RWPE1 (cell line): ENCODE measurements at places on chromosomes 12 and 14.

GRCh38 chr12:25438638-25439037 is 114.4 kb downstream of the LMNTD1 start:
- DNase-seq, result no peak

DNA sequence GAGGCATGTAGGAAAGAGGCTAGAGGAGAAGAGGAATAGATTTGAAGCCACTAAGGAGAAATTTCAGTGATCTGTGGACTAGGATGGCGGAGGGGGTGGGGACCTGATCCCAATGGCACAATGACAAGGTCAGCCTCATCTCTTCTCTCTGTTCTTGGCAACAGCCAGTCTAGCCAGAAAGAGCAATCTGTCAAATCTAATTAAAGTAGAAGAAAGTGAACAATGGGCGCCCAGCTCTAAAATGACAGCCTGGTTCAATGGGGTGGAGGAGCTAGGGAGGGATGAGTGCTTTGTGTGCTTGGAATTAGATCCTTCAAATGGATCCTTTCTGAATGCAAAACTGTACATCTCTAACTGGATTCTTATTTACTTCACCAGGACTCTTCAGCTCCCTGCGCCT is 37.2 kb upstream of the TUBA1C start:
- no peak for DNase-seq

GRCh38 chr14:105879867-105880561 is 353.6 kb downstream of the TMEM121 start:
- DNase-seq, result no peak

GRCh38 chr14:85554106-85554505 is 24.2 kb downstream of the FLRT2 start:
- no peak for DNase-seq

DNA sequence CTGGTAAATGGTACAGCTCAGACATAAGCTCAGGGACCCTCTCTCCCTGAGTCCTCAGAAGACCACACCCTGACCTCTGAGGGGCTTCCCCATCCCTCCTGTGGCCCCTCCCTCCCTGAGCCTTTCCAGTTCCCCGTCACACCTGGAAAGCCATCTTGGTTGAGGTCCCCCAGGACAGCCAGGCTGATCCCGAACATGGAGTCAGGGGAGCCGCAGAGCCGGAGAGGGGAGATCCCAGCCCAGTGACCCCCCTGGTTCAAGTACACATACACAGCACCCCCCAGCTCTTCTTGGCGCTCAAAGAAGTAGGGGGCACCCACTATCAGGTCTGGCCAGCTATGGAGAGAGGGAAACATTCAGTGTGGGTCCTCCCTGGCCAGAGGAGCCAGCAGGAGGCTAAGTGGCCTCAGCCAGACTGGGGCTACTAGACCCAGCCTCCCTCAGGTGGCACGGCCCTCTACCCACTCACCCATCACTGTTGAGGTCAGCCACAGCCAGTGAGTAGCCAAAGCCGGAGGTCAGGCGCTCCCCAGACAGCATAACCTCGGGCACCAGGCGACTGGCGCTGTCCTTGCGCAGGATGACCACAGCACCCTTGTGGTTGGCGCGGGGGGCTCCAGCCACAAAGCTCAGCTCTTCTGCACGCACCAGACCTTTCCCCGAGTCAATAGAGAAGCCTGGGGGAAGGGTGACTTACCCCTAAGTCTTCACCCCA is 9.3 kb downstream of the ITGA7 start:
- DNase-seq, result no peak

DNA sequence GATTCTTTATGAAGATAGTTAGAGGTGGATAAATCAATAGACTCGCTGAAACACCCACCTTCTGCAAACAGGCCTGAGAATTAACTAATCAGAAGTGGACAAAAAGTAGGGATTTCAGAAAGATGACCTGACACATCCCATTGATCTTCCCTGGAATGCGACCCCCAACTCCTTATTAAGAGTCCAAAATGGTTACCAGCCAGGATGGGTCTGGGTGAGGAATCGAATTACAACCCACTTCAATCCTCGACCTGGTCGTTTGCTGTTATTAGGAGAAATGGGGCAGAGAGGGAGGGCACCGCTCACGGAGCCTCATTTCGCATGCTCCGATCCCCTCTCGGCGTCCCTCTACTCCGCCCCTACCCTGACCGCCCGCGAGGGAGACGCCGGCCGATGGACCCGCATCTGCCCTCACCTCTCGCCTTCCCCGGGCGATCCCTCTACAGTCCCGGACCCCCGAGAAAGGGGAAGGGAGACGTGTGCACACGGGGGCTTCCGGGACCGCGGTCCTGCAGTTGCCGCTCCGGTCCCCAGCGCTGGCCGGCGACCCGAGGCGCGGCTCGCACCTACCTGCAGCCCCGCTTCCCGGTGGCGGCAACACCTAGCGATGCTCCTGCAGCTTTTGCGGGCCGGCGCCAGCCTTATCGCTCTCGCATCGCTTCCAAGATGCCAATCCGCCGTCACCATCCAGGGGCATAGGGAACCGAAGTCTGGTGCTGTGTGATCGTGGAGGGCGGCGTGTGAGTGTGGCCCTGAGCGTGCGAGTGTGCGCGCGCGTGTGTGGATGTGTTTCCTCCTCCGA is 69.3 kb upstream of the USP15 start:
- DNase-seq, result no peak

DNA sequence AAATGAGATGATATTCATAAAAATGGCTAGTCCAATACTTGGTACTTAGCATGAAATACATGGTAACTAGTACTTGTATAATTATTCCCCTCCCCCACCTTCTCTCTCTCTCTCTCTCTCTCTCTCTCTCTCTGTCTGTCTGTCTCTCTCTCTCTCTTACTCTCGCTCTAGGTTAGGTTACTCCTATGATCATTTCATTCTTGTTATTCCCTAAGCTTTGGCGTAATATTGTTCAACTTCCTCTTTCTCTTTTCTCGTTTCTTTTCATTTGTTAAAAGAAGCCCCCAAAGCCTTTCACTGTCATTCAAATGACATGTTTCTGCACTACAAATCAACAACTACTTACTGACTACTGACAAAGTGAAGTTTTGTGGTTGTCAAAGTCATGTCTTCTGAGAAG is 89.8 kb downstream of the GRIP1 start:
- DNase-seq, result no peak
